ENCODE measurements at places on chromosomes 3 and 15. TPM values are rescaled to one million over a fixed set of nuclear protein-coding genes. Genes with fewer than 3 reads are reported as not detected.

Gene GOLGA6B
- total RNA-seq, result not detected

Gene GPX1
- 234 TPM for total RNA-seq

Gene ECT2
- total RNA-seq, result 33.6 TPM

Gene GOLGA6L7
- not detected for total RNA-seq

Gene ROBO1
- total RNA-seq, result 63.6 TPM

Gene SUMF1
- 61.1 TPM for total RNA-seq

Gene GNAT1
- not detected for total RNA-seq

Gene TRPM1
- not detected for total RNA-seq

Gene GABRR3
- not detected for total RNA-seq
